Activated CD8-positive, alpha-beta T cell treated with anti-CD3 and anti-CD28 coated beads for 36 hours (primary cell): ENCODE measurements at places on chromosomes 2 and 18.

- no peak for DNase-seq
Measured at GRCh38 chr2:104577143-104577542, 276.8 kb upstream of the POU3F3 start.

GRCh38 chr2:48873666-48874065 is 118.1 kb upstream of the LHCGR start:
- DNase-seq, result no peak

GRCh38 chr2:5236249-5236648 is 455.9 kb upstream of the SOX11 start:
- no peak for DNase-seq

- no peak for DNase-seq
Measured at GRCh38 chr2:122478771-122479170, 723.3 kb downstream of the TSN start.

GRCh38 chr2:64283641-64284361 is 139.6 kb upstream of the PELI1 start:
- peak; percentile 17 for DNase-seq

DNA sequence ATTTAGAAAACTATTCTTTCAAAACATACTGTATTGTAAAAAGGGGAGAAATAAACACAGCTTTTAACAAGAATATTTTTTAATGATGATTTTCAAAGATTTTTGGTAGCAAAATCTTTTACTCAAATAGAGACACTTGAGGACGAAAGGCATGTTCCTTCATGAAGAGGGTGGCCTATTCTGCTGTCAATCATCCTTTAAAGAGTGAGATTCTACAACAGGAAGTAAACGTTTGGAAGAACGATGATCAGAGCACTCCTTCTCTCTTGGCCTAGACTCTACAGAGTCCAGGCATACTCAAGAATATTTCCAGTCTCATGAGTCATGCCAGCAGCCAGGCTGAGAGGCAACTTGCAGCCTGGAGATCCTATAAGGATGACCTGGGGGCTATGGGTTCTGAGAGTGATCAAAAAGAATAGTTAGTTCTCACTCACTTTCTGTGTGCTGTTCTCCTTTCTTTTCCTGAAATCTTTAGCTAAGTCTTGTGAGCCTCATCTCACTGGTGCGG is 62.4 kb upstream of the TCF4 start:
- no peak for DNase-seq
